ENCODE measurements at places on chromosomes 1 and 21.

DNA sequence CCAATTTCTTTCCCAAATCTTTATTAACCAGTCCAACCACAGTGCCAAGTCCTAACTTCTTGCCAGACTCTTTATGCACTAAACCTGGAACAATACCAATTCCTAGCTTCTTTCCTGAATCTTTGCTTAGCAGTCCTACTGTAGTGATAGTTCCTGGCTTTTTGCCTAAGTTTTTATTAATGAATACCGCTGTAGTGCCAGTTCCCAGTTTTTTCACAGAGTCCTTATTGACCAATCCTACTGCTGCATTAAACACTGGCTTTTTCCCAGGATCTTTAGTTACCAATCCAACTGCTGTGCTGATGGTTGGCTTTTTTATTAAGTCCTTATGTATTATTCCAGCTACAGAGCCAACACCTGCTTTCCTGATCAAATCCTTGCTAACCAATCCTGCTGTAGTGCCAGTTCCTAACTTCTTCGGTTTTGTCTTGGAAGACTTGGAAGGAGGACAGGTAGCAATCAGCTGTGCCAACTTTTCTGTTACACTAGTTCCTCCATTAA is 80.8 kb downstream of the ASH1L start:
- no peak for DNase-seq

- DNase-seq: no peak
These were observed 39.1 kb downstream of the MATN1 start for GRCh38 chr1:30684259-30684658.

GRCh38 chr1:219149953-219150352 is 23.7 kb upstream of the LYPLAL1 start:
- no peak for DNase-seq

DNA sequence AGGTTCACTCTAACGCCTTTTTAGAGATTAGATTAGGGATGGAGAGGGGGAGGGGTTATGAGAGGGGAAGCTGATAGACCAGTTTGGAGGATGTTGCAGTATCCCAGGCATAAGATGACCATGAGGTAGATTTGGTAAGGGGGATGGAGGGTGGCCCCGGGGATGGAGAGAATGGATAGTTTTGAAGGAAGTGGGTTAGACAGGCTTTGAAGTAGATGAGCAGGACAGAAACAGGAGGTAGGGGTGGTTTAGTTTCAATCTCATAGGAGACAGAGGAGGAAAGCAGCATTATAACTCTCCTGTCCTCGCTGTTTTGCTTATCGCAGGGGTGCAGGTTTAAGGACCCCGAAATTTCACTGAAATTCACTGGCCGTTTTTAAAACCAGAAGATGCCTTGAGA is 11.8 kb downstream of the UBIAD1 start:
- no peak for DNase-seq

DNA sequence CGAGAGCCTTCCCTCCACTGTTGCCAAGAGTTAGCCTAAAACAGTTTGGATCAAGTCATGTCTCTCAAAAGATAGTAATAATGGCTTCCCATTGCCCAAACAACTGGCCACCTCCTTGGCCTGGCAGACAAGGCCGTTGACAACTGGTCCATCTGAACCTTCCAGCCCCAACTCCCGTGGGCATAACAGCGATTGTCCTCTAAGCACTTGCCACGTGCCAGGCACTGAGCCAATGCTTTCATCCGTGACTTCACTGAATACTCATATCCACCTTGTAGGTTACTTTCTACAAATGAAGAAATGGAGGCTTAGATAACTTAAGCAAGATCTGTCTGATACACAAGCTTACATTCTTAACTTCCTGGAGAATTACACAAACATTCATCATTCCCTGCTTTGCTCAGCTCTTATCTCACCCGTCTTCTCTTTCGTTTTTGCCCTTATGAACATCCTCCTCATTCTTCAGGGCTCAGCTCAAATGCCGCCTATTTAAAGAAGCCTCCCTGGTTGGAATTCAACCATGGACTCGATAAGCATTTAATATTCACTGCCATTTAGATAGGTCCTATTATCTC is 106.4 kb downstream of the KCND3 start:
- DNase-seq: no peak

- DNase-seq: no peak
These were observed 368.5 kb upstream of the SNX7 start for GRCh38 chr1:98292994-98293393.

DNA sequence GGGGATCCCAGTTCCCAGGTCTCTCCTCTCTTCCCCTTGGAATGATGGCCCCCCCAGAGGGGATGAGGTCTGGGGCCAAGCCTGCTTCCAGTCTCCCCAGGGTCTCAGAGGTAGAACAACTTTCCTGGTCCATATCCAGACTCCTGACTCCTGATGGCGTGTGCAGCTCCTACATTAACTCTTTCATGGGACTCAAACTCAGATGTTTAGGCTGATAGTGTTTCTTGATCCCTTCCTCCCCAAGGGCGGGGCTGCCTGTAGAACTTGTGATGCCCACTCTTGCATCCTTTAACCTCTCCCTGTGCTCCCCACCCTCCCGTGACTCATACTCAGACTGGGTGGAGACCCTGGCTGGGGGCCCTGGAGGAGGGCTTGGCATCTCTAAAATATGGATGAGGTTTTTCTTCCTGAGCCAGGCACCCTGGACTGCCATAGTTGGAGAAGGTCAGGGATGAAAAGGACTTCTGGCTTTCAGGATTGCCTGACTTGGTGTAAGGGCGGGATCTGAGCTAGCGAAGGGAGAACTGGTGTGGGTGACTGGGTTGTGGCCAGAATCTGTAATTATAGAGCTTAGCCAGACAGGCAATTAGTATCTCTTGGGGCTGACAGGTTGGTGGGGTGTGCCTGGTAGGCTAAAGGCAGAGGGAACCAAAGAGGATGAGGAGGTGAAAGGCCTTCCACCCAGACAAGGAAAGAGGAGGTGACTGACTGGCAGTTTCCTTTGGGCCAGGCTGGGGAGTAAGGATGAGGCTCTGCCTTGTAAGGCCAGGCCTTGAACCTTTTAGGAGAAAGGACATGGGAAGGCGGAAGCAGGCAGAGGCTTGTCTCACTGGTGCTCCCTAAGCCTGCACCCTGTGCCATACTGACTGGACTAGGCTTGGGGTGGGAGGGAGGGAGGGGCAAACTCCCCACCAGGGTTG is 1.5 kb downstream of the ATP8B2 start:
- peak; percentile 22 for DNase-seq

DNA sequence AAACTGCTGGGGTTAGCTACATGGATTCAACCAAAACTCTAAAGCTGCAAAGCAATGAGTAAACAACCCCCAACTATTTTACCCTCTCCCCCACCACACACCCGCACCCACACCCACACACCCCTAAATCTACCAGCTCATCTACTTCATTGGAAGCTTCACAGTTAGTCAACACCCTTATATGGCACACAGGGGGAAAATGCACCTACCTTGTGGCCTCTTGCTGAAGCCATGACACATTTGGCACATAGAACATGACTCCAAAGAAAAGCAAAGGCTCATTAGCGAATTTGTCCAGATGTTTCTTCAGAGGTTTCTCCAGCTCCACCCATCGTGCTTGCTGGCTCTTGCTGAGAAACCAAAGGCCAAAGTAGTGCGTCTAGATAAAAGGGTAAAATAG is 99.8 kb downstream of the PTPN14 start:
- no peak for DNase-seq

GRCh38 chr1:234201600-234201999 is 171.7 kb upstream of the COA6 start:
- DNase-seq: no peak

GRCh38 chr1:59506952-59507351 is 210.1 kb downstream of the FGGY start:
- DNase-seq: no peak

DNA sequence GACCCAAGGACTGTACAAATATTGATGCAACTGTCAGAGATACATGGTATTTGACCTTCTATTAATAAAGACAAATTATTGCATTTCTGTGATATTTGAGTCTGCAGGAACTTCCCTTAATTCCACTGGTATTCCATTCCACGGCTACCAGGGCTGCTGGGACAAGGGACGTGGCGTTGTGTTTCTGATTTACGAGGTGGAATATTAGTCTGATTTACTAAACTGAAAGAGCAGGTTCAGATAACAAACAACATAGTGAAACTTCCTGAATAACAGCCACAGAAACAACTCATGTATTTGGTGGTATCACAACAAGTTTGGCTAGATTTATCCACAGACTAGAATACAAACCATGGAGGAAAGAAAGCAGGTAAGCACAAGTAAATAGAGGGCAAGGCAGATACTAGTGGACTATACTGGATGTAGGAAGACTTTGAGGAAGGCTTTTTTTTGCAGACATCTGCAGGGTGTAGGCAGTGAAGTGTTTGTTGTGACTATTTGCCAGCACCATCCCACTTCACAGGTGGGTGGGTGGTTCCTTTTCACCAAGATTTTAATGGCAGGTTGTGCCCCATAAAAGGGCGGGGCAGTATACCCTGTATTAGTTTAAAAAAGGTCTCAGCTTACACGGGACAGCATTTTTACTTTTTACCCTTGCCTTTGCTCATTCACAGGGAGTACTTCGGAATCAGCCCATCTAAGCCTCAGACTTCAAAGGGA is 100.4 kb downstream of the FGGY start:
- no peak for DNase-seq

DNA sequence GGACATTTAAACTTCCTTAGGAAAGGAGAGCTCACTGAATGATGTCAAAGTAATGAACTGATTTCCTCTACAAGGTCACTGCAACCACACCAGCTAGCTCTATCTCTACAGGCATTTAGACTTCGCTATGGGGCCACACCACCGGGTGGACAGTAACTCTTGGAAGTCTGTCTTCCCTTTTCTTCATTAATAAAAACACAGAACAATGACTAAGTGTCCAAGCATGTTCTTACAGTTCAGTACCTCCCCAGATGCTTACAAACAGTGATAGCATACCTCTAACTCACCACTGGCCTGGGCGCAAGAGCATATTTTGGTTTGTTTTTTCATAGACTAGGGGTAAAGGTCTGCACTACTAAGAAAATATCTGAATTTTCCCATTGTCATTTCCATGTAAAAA is 54.6 kb downstream of the SIM2 start:
- DNase-seq: no peak

- DNase-seq: no peak
These were observed 436.8 kb upstream of the NR5A2 start for GRCh38 chr1:199590708-199591107.

DNA sequence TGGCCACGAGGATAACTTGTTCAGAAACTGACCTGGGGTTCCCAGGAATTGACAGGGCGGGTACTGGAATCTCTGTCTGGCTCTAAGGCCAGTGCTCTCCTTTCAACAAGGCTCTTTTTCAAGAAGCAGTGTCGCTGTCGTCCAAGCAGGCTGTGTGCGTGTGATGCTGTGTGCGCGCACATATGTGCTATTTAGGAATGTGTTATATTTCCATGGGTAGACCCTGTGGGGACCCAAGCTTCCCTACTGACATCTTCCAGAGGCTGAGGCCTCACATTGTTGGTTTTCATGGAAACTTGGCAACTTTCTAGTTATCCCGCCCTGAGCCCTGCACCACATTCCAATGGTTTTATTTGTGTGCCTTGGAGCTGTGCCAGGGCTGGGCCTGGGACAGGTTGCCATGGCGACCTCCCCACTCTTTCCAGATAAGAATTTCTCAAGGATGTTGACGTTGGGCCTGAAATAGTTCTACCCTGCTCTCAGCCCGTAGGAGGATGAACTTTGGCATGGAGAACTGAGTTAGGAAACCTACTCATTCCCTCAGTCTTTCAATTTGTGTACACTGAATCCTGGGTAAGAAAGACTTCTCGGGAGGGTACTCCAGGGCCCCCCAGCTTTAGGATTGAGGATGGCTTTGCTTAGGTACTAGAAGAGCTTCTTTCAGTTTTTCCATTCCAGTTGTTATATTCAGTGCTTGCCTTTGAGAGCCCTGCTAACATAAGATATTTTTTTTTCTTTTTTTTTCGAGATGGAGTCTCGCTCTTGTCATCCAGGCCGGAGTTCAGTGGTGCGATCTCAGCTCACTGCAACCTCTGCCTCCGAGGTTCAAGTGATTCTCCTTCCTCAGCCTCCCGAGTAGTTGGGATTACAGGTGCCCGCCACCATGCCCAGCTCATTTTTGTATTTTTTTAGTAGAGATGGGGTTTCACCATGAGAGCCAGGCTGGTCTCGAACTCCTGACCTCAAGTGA is 38.8 kb upstream of the SRSF10 start:
- DNase-seq: no peak

DNA sequence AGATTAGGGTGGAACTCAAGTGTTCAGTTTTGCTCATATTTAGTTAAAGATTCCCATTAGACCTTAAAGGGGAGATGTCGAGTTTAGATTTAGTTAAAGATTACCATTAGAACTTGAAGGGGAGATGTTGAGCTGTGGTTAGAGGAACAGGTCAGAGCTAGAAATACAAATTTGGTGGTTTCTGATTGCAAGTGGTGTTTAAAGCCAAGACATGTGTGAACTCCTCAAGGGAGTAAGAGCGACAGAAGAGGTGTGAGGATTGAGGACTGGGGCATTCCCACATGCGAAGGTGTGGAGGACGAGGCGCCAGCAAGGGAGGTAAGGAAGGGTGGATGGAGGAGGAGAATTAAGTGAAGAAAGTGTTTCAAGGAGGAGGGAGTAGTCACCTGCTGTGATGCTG is 168.6 kb downstream of the IER5 start:
- no peak for DNase-seq

DNA sequence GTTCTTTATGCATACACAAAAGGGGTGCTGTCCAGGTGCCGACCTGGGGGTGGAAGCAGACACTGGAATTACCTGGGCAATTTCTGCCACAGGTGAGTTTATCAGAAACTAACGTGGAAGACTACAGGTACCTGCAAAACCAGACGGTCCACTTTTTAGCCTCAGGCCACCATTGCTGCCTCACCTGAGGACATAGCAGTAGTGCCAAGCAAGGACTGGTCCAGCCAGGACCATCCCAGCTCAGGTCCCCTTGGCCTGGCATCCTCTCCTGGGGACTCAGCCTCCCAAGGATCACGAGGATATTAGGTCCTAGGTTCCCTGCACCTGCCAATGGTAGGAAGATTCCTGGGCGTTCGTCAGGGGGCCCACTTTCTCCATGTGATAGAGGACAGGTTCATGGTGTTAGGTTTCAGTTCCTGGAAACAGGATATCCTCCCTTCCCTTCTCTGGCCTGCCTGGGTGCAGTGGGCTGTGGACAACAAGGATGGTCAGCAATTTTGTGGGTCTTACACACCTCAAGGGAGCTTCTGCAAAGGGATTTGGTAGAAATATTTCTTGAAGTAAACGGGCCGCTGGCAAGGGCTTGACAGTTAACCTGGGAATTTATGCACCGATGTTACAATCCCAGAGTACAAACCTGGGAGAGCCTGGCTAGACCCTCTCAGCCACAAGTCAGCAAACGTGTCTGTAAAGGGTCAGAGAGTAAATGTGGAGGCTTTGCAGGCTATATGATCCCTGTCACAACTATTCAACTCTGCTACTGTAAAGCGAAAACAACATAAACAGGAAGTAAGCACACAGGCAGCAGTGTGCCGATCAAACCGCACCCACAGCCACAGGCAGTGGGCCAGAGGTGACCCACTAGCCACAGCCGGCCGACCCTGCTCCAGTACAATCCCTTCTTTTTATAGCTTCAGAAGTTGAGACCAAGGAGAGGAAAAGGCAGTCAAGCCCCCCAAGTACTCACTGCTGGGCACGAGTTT is 71.4 kb upstream of the RAB4A start:
- DNase-seq: no peak

All from NCI-H2081 (cell line).